Activated CD4-positive, alpha-beta T cell treated with anti-CD3 and anti-CD28 coated beads for 36 hours (primary cell): ENCODE measurements at places on chromosomes 7 and 10. TPM values are rescaled to one million over a fixed set of nuclear protein-coding genes. Genes with fewer than 3 reads are reported as not detected.

HECW1 gene
- total RNA-seq: not detected

TBX20 gene
- total RNA-seq: not detected

IL15RA gene
- total RNA-seq: 19.7 TPM

PIP gene
- total RNA-seq: not detected

RGR gene
- not detected for total RNA-seq

LRRN3 gene
- total RNA-seq: 6.7 TPM

CDH23 gene
- total RNA-seq: 1.5 TPM

NT5C3A gene
- 45.0 TPM for total RNA-seq

CALML5 gene
- not detected for total RNA-seq

ADCYAP1R1 gene
- total RNA-seq: not detected

UCN3 gene
- total RNA-seq: not detected

UBTD1 gene
- 1.5 TPM for total RNA-seq

MYO1G gene
- 376 TPM for total RNA-seq

BLNK gene
- not detected for total RNA-seq

CALD1 gene
- total RNA-seq: 8.7 TPM

HOXA10 gene
- not detected for total RNA-seq

GRM3 gene
- not detected for total RNA-seq

GNGT1 gene
- not detected for total RNA-seq

KEL gene
- 0.44 TPM for total RNA-seq

FGFBP3 gene
- total RNA-seq: 1.5 TPM
